ENCODE measurements at places on chromosomes 13 and 19.

DNA sequence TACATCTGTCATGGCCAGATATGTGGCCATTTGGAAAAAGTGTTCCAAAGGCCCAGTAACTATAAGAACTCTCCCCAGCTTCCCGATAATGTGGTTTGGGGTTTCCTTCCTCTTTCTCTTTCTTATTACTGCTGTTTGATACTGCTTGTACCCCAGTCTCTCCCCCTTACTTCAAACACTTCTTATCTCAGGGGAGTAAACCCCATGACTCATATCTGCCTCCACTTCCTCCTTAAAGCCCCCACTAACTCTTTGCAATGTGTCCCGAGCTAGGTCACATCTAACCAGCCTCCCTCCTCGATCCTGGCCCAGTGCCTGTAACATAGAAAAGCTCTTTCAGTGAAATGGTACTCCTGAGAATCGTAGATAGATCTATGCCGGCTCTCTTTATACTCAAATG, 82.4 kb upstream of the STARD13 start:
- no peak for DNase-seq

DNA sequence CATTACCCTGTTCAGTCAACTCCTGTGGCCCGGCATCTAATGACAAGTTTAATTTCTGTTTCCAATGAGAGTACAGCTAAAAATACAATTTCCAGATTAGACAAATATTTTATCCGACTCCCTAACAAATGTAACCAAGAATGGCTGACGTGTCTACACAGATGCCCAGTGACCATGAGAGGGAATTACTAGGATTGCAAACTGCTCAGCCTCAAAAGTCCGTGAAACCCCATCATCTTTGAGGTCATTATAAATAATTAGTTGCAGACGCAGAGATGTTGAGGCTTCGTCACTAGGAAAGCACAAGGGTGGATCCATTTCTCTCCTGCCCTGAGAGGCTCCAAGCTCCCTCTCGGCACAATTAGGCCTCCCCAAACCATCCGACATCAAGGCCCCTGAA, 104.1 kb upstream of the ZNF507 start:
- DNase-seq = no peak

GRCh38 chr13:100898431-100898830, 223.8 kb upstream of the TMTC4 start:
- no peak for DNase-seq

DNA sequence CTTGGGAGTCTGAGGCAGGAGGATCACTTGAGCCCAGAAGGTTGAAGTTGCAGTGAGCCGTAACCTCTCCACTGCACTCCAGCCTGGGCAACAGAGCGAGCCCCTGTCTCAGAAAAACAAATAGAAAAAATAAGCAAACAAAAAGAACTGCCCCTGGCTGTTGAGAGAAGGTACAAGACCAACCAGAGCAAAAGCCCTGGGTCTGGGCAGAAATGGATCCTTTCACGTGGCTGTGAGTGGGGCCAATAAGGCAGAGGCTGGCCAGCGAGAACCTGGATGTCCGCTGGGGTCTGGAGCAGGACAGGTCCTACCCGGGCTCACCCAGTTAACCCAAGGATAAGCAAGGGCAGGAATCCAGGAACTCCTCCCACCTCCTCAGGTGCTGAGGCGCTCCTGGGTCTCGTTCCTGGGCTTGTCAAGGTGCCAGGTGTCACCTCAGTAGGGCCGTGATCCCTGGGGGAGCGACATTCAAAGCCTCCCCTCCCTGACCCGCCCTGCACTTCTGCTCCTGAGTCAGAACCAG, 4.7 kb upstream of the SLC5A5 start:
- no peak for DNase-seq

DNA sequence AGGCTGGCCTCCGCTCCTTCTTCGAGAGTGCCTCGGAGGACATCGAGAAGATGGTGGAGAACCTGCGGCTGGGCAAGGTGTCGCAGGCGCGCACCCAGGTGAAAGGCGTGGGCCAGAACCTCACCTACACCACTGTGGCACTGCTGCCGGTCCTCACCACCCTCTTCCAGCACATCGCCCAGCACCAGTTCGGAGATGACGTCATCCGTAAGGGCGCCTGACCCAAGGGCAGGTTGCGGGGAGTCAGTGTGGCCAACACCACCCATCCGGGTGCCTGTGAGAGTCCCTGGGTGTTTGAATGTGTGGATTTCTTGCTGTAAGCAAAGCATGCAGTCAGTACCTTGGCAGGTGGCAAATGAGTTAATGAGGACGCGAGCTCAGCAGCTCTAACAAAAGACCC, 78.8 kb downstream of the RYR1 start:
- no peak for DNase-seq

DNA sequence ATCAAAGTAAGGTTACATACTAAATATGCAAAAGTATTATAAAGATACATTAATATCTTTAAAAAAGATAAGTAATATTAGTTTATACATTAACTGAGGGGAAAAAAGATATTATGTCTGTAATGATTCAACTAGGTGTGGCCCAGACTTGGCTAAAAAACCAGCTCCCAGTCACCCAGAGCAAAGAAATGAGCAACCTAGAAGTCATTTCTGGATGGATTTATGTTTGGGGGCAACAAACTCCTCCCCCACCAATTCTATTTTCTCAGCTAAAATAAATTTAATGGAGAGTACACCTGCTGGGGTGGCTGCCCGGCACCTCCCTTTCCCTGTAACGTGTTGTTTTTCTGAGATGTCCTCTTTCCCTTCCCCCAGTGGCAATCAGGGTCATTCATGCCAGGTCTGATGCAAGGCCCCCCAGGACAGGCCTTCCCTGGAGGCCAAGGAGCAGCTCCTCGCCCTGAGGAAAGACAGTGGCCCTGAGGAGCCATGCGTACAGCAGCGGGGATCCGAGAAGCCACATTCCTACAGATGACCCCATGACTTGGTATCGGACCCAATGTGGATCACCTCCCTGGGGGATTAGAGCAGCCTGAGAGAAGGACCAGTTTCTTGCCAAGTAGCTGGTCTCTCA, 78.6 kb upstream of the DOCK9 start:
- no peak for DNase-seq

- DNase-seq = no peak
Observed at GRCh38 chr19:51123381-51123800, 1.3 kb upstream of the SIGLEC9 start.

- DNase-seq = peak; percentile 36
Observed at GRCh38 chr13:97434397-97435201, 630 bp downstream of the RAP2A start.

GRCh38 chr19:29514525-29515232, 11.1 kb upstream of the VSTM2B start:
- DNase-seq = no peak

GRCh38 chr13:113603116-113603710, 18.7 kb downstream of the TFDP1 start:
- DNase-seq = no peak

DNA sequence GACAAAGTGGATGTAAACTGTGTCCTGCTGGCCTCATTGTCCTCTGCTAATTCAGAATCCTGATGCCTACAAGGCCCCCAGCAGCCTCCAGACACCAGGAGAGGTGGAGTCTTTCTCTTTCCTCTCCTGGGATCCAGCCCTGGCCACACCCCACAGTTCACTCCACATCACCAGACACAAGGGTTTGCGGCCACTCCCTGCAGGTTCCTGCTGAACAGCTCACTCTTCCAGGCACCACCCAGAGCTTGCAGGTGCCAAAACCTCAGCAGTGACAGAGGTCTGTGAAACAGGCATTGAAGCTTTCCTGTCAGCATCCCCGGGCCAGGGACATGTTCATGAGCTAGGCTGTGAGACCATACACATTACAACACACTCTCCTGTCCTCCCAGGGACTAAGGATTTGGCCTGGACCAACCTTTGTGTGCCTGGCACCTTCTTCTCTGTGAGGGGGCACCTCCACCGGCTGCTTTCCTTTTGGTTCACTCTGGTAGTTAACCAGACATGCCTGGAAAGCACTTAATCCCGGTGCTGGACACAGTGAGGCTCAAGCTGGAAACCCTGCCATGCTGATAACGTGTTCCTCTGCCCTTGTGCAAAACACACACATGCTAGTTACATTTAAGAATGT, 11.1 kb upstream of the ATP12A start:
- DNase-seq = no peak

GRCh38 chr13:62418376-62418775, 1002.7 kb upstream of the PCDH20 start:
- DNase-seq = no peak

GRCh38 chr13:105579821-105580710, 955.4 kb downstream of the EFNB2 start:
- no peak for DNase-seq

GRCh38 chr13:105334211-105334610, 1201.3 kb downstream of the EFNB2 start:
- no peak for DNase-seq
